ENCODE measurements at places on chromosomes 12 and 14.

GRCh38 chr12:43540470-43540869, 11.5 kb downstream of the ADAMTS20 start:
- DNase-seq: no peak

DNA sequence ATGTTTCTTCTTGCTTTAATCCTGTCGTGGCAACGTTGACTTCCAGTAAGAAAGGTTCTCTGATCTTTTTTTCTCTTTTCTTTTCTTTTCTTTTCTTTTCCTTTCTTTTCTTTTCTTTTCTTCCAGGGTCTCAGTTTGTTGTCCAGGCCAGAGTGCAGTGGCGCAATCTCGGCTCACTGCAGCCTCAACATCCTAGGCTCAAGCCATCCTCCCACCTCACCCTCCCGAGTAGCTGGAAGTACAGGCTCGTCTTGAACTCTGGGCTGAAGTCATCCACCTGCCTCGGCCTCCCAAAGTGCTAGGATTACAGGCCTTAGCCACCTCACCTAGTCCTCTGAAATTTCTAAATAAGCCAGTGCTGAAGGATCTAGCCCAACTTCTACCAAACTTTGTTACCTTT, 1.3 kb upstream of the MAP3K9 start:
- DNase-seq: no peak

DNA sequence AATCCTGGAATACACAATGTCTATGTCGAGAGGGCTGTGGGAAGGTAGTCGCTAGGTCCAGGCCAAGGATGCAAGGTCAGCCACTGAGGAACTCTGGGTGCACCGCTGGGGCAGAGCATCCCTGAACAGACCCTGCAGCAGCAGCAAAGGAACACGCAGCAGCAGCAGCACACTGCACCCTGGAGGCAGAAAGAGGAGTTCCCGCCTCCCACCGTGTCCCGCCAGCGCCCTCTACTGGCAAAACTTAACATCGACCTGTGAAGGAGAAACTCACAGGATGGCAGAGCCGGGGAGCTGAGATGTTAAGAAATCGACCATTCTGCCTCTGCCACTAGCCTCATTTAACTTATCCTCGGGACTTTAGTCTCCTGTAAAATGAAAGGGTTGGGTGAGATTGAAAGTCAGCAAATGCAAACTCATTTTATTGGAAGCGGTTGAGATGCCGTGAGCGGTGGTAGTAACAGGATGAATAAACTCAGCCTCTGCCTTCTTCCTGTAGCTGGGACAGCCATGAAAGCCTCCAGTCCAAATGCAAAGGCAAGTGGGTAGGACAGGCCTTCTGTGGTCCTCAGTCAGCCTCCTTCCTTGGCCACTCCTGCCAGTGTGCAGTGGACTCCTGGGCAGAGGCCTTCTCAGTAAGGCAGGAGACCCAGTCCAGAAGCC, 45.6 kb downstream of the STAB2 start:
- DNase-seq: peak; percentile 35

- no peak for DNase-seq
Observed at GRCh38 chr14:106789318-106789717, 1262.9 kb downstream of the TMEM121 start.

DNA sequence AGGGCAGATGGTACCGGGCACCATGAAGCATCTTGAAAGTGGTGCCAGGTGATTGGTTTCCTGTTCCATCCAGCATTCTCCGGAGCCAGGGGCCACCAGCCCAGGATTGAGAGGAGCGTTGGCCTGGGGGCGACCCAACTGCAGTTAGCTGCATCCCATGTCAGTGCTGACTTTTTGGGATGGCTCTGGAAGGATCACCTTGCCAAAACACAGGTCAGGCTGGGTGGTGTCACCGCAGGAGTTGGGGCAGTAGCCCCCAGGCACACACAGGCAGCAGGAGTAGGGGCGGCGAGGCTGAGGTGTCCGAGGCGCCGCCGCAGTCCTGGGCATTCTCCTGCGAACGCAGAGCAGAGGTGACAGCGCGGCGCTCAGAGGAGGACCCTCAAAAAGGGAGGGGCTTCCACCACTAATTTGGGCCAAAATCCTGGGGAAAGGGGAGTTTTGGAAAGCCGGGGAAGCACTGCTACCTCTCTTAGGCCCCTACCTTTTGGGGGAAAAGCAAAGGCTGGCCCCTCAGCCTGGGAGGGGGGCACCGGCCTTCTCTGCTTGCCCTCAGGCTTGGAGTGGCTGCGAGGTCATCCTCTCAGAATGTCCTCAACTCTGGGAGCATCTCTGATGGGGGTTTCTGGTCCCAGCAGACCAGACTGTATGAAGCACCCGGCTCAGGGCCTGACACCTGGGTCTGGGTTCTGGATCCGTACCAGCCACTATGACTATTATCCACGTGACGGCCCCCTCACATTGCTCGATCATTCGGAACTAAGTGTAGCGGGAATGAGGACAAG, 26.7 kb upstream of the LRTM2 start:
- DNase-seq: no peak

DNA sequence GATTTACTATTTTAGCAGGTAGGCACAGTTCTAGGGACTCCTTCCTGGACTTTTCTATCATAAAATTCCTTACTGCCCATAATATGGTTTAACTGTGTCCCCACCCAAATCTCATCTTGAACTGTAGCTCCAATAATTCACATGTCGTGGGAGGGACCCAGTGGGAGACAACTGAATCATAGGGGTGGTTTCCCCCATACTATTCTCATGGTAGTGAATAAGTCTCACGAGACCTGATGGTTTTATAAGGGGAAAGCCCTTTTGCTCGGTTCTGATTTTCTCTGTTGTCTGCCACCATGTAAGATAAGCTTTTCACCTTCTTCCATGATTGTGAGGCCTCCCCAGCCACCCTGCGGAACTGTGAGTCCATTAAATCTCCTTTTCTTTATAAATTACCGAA, 10.0 kb upstream of the ETV6 start:
- no peak for DNase-seq

DNA sequence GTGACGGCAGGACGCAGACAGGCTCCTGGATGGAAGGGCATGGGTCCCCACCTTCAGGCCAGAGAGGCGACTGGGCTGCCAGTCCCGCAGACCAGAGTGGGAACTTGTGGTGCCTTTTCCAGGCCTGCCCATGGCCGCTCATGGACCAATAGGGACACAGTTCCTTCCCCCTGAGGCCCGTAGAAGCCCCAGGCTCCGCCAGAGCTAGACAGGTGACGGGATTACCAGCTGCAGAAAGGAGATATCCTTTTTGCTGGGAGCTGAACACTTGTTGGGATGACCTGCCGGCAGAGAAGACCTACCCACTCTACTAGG, 73.6 kb upstream of the RASSF8 start:
- no peak for DNase-seq

GRCh38 chr14:33909380-33910084, 41.3 kb downstream of the EGLN3 start:
- no peak for DNase-seq

GRCh38 chr14:105187116-105187515, 6.0 kb upstream of the NUDT14 start:
- DNase-seq: no peak

GRCh38 chr12:66497008-66497897, 181.6 kb downstream of the GRIP1 start:
- no peak for DNase-seq

GRCh38 chr12:111471236-111471635, 65.5 kb downstream of the SH2B3 start:
- no peak for DNase-seq

DNA sequence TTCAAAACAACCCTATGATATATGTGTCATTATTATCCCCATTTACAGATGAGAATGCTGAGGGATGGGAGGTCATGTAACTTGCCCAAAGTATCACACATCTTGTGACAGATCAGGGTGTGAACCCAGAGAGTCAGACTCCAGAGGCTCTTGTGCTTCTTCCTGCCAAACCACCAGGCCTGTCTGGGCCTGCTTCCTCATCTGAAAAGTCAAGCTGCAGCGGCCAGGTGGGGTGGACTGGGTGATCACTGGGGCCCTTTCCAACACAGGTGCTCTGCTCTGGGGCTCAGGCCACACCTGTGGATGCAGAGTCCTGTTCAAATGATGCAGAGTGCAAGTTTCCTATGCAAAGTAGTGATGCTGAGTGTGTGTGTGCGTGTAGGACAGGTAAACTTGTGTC, 26.7 kb downstream of the TSPAN11 start:
- DNase-seq: no peak

DNA sequence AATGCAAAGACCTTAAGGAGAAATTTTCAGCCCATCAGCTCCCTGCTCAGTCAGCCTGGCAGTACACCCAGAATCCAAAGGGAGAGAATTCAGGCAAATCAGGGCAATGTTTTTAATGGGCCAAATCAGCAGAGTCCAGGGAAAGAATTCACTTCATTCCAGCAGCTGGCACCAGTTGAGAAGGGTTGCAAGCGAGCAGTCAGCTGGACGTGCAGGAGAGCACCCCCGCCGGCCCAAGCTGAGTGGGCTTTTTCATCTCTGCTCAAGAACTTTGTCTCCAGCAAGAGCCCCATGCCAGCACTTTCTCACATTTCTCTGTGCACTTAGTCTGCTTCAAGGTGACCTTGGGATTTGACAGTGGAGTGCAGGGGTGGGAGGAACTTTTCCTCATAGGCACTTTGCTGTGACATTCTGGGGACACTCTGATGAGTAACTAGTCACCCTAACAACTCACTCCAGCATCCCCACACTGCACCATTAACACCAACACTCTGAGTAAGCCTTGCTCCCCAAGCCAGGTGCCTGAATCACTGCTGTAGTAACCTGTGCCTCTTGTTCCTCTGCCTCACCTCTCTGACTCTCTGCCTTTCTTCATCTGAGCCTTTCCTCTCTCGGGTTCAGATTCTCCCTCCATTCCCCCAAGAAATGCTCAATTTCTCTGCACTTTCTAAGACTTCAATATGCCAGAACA, 2.2 kb downstream of the ENDOU start:
- DNase-seq: no peak

GRCh38 chr12:128543460-128543859, 276.5 kb downstream of the TMEM132C start:
- DNase-seq: no peak

- no peak for DNase-seq
Observed at GRCh38 chr12:109277899-109278762, 31.0 kb downstream of the FOXN4 start.

GRCh38 chr12:63929426-63929825, 84.9 kb downstream of the SRGAP1 start:
- no peak for DNase-seq

- no peak for DNase-seq
Observed at GRCh38 chr14:23071244-23071920, 14.1 kb upstream of the CDH24 start.

DNA sequence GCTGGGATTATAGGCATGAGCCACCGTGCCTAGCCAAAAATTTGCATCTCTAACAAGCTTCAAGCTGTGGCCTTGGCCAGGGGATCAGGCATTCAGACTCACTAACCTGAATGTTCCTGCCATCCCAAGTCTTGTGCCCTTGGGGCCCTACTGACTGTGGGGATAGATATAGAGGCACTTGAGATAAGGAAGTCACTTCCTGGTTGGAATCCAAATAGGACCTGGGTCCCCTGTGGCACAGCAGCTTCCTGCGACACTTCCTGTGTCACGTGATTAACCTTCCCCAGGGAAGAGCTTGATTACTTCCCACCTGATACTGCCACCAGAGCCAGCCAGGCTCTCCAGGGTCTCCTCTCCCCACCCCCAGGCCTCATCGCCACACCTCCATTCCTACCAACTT, 128.2 kb downstream of the BCL11B start:
- DNase-seq: no peak

DNA sequence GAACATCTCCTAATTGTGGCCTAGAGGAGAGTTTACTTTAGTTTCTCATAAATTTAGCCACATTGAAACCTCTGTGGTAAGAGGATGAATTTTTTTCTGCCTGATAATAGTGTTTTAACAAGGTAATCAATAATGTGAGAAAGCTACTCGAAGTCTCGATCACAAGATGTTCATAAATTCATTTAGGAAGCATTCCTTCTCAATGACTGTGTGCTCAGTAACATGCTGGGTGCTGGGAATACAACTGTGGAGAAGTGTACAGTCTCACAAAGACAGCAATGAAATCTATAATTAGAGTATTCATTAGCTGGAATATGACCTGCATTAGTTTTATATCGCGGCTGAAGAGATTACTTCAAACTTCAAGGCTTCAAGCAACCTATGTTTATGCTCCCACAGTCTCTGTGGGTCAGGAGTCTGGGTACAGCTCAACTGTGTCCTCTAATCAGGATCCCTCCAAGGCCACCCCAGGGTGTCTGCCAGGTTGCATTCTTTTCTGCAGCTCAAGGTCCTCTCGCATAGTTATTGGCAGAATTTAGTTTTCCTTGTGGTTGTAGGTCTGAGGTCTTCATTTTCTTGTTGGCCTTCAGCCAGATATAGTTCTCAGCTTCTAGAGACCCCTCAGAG, 167.6 kb downstream of the ANO4 start:
- no peak for DNase-seq

DNA sequence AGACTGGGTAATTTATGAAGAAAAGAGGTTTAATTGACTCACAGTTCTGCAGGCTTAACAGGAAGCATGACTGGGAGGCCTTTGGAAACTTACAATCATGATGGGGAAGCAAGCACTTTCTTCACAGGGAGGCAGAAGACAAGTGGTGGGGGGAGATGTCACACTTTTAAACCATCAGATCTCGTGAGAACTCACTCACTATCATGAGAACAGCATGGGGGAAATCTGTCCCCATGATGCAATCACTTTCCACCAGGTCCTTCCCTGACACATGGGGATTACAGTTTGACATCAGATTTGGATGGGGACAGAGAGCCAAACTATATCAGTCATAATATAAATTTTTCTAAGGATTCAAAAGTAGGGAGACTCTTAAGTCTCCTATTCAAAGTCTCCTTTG, 46.0 kb downstream of the SPIC start:
- DNase-seq: no peak

- DNase-seq: no peak
Observed at GRCh38 chr12:71664411-71665089, 449 bp downstream of the THAP2 start.

- no peak for DNase-seq
Observed at GRCh38 chr14:74846168-74846567, 29.8 kb downstream of the PROX2 start.

GRCh38 chr12:65876161-65876560, 51.9 kb downstream of the HMGA2 start:
- no peak for DNase-seq

DNA sequence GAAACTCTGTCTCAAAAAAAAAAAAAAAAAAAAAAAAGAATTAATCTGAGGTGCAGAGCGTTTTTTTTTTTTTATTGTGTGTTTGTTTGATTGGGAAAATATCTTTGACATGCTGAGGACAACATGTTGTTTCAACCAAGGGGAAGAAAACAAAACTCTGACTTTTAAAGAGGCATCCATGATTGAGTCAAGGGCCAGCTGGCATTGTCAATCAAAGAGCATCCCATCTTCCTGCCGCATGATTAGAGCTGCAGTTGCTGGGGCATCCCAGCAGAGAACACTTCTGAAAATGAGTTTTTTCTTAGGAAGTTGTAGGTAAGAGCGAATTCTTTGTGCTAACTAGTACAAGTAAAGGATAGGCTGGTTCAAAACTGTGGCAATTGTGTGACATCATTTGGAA, 200.9 kb upstream of the DAAM1 start:
- DNase-seq: no peak

GRCh38 chr12:27828196-27828595, 48.2 kb upstream of the MANSC4 start:
- no peak for DNase-seq

GRCh38 chr14:57346741-57347140, 43.6 kb upstream of the NAA30 start:
- DNase-seq: peak; percentile 75

All from NCI-H748 treated with DMSO at 0.1 percent for 48 hours (cell line).